ENCODE measurements at places on chromosomes 4 and X. TPM values are rescaled to one million over a fixed set of nuclear protein-coding genes. Genes with fewer than 3 reads are reported as not detected.

Gene NXF2B
- total RNA-seq: not detected

- DNase-seq: no peak
- H3K36me3 ChIP-seq: no peaks in the 10 kb centered on the region
- H3K27me3 ChIP-seq: no peaks in the 10 kb centered on the region
- no peak overlapping the region for H3K4me3 ChIP-seq
Measured at GRCh38 chr4:98203332-98204235, 57.6 kb upstream of the RAP1GDS1 start.

DNA sequence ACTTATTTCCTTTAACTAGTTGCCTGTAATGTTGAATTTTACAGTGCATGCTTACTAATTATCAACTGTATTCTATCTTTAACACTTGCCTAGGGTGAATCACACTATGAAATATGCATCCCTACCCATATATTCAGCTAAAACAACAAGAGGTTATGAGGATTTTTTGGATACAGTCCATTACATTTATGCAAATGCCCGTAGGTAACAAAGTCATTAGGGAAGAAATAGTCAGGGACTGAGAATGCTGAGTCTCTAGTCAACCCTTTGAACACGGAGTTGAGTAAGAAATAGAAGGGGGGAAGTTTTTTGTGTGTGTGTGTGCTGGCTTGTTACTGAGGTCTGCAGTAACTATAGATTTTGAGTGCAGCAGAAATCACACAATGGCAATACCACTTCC, 26.1 kb upstream of the CBLL2 start:
- H3K4me3 ChIP-seq: no peak overlapping the region
- H3K36me3 ChIP-seq: no peaks in the 10 kb centered on the region
- H3K27me3 ChIP-seq: no peaks in the 10 kb centered on the region
- H3K4me1 ChIP-seq: no peaks in the 10 kb centered on the region

GRCh38 chr4:99436976-99437722, 2.0 kb upstream of the ADH7 start:
- no peaks in the 10 kb centered on the region for H3K4me1 ChIP-seq
- no peak overlapping the region for H3K4me3 ChIP-seq
- H3K36me3 ChIP-seq: no peaks in the 10 kb centered on the region
- DNase-seq: no peak

Measured in spleen (tissue), 13 donors.